ENCODE measurements at places on chromosomes 11 and 22.

DNA sequence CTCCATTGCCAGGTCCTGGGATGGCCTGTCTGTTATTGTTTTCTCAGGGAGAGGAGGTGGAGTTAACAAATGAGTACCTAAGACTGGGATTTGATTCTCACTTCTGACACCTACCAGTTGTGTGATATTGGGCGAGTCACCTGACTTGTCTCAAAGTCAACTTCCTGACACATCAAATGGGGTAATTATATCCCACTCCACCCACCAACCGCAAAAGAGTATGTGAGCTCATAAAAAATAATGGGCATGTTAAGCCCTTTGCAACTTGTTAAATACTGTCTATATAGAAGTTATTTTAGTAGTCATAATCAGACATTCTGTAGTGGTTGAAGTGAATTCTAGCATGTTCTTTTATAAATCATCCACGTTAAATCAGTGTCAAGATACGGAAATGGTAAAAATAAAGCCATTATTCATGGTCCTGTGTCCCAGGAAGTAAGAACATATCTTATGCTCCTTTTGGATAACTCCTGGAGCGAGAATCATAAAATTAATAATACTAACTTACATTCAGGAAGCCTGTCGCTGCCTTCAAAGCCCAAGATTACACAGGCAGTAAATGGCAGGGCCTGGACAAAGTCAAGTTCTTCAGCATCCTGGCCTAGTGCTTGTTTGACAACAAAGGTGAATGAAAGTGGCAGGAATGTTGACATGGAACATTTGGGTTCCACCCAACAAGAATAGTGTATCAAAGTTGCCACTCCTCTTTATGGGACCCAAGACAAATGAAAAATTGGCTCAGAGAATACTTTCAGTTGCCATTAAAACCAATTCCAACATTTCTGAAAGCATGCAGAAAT lies 54.3 kb downstream of the SYTL2 start:
- DNase-seq = no peak

- no peak for DNase-seq
These were observed 102.5 kb downstream of the KIAA1671 start for GRCh38 chr22:25054943-25055511.

- DNase-seq = no peak
These were observed 105.9 kb upstream of the ARHGAP20 start for GRCh38 chr11:110818032-110818687.

DNA sequence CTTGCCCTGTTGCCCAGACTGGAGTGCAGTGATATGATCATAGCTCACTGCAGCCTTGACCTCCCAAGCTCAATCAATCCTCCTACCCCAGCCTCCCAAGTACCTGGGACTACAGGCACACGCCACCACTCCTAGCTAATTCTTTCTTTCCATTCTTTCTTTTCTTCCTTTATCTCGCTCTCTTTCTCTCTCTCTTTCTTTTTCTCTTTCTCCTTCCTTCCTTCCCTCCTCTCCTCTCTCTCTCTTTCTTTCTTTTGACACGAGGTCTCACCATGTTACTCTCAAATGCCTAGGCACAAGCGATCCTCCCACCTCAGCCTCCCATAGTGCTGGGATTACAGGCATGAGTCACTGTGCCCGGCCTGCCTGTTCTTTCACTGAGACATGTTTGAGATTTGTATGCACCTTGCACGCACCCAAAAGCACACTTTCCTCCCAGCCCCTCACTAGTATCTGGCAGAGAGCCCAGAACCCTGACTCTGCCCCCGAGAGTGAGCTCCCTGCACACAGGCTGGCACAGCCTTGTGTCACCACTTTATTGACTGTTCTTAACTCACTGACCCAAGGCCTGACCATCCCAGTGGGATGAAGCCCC lies 56.8 kb downstream of the CD6 start:
- peak; percentile 19 for DNase-seq

All from NCI-H2081 (cell line).